Fibroblast of pulmonary artery (primary cell): ENCODE measurements at places on chromosomes 7 and 10.

- peak; percentile 60 for DNase-seq
These were observed 1.3 kb downstream of the PDZD8 start for GRCh38 chr10:117373823-117374505.

DNA sequence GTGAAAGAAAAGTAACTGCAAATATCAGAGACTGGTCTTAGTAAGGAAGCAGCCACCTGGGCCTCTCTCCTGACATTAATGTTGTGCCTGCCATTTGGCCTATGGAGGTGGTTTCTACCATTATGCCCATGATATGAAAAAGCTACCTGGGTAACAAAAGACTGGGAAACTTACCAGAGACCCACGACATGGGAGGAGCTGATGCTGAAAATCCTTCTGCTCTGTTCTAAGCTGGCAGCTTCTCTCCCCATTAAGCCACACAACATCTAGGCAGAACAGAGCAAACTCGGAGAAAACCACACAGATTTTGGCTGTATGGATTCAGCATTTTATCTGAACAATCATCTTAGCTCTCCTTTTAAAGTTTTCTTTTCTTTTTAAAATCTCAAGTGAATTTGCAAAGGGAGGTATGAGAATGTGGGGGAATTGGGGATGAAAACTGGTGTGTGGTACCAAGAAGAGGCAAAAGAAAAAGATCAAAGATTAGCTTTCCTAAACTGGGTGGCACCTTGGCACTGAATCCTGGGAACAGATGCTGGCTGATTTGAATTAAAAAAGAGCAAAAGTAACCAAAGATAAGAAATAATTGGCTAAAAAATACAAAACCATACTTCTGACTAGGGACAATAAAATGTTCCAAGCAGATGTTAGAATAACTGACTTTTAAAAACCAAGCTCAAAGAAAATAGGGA lies 128.6 kb upstream of the ANKRD1 start:
- DNase-seq: no peak

- DNase-seq: peak; percentile 60
These were observed 378.0 kb upstream of the AKR1E2 start for GRCh38 chr10:4448030-4448429.

GRCh38 chr7:36058020-36058592 lies 94.9 kb upstream of the EEPD1 start:
- no peak for DNase-seq

- DNase-seq: no peak
These were observed 149.2 kb downstream of the DYNC1I1 start for GRCh38 chr7:95921543-95921942.

- DNase-seq: no peak
These were observed 118.7 kb downstream of the ICA1 start for GRCh38 chr7:8143151-8143874.

DNA sequence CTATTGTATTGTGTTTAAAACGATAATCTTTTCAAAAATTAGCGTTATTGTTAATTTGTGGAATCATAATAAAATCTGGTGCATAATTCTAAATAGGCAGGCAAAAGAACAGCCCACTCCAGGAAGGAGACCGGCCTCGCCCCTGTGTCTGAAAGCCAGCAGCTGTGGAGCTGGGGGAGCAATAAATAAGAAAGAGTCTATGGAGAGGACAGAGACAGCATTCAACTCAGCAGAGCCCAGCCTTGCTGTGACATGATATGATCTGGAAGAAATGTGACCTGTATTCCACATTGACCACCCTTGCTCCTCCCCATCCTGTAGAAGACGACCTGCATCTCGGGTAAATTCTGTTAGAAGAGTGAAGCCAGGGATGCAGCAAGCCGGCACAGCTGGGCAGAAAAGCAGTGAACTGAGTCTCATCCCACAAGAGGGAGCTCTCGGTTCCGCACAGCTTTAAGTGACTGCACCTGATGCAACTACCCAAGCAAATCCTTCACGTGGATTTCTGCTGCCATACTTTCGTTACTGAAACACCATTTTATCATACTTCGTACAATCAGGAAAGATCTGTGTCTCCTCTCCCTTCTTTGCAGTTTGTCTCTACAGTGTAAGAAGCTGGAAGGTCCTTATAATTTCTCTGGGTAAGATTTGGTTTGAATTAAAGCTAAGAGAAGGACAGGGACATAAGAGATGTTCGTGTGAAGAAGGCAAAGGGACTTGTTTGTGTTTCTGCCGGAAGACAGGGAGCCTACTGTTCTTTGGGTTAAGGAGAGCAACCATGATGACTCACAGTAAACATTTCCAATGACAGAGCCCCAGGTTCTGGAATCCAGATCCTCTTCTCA lies 427.1 kb downstream of the GPAM start:
- DNase-seq: no peak

DNA sequence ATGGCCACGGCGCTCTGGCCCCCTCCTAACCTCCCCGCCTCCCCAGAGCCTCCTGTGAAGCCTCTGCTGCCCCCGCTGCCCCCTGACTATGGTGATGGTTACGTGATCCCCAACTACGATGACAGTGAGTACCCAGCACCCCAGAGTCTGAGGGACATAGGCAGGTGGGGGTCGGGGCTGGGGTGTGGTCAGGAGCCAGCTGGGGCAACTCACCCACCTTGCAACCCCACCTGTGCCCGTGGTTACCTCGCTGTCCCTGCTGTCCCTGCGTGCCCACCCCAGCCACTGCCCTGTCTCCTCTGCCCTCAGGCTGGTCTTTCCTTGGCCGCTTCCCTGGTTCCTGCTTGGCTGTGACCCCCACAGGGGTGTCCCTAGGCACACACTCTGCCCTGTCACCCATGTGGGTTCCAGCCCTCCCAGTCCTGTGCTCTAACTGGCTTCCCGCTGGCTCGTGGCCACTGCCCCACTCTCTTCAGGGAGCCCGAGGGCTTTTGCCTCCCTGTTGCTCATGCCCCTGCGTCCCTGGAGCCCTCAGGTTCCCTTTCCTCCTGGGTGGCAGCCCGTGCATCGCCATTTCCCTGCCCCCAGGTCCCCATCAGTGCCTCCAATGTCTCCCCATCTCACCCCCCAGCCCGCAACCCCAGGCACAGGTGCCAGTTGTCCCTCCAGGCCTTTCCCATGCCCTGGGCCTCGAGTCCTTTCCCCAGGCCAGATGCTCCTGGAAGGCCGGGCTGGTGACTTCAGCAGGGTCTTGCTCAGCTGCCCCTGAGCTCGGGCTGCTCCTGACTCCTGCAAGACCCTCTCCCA lies 4.0 kb downstream of the AEBP1 start:
- no peak for DNase-seq

GRCh38 chr10:26725837-26726727 lies 28.6 kb downstream of the PDSS1 start:
- DNase-seq: peak; percentile 79

- DNase-seq: no peak
These were observed 82.2 kb downstream of the GTF2IRD1 start for GRCh38 chr7:74535951-74536356.

DNA sequence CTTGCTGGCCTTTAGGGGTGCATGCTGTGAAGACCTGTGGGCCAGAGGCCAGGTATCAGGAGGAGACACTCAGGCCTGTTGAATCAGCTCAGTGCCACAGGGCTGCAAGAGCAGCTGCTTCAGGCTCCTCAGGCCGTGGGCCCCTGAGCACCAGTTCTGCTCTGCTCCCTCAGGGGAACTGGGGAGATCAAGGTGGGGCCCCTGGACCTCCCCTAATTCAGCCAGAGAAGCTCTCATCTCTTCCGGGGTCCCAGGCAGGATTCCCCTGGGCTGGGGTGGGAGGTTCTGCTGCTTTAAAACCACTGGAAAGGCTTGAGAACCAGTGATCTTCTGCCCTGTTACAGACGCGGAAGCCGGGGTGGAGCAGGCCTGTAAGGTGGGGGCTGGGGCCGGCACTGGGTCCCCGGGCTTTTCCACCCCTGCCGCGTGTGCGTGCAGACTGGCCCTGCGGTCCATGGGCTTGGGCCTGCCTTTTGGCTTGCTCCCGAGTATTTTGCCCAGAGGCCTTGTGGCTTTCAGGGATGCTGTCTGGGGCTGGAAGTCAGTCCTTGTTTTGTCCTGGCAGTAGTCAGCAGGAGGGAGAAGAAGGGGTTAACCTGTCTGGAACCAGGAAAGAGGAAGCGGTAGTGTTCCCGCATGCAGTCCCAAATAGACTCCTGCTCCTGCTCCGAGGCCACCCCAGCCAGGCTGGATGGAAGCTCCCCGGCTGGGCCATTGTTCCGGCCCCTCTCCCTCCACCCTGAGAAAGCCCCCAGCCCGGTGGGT lies 74.3 kb downstream of the LHPP start:
- DNase-seq: no peak

DNA sequence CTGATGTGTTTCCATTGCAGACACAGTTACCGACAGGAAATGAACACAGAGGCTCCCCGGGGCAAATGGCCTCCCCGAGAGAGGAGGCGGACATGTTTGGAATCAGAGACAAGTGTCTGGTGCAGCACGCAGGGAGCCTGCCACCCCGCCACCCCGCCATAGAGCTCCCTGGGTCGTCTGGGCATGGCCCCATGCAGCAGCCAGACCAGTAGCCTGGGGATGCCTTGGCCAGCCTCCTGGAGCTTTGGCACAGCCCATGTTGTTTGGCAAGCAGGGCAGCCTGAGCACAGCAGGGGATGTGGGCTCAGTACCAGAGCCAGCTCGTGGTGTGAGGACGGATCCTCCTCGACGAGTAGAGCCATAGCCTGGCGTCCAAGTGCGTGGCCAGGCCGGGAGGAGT lies 80.8 kb downstream of the NKX6-2 start:
- DNase-seq: no peak

GRCh38 chr7:151891182-151891581 lies 14.3 kb upstream of the PRKAG2 start:
- DNase-seq: no peak

GRCh38 chr10:33781606-33782395 lies 447.3 kb upstream of the NRP1 start:
- DNase-seq: no peak

- peak; percentile 49 for DNase-seq
These were observed 13.8 kb downstream of the SUFU start for GRCh38 chr10:102517553-102517952.

DNA sequence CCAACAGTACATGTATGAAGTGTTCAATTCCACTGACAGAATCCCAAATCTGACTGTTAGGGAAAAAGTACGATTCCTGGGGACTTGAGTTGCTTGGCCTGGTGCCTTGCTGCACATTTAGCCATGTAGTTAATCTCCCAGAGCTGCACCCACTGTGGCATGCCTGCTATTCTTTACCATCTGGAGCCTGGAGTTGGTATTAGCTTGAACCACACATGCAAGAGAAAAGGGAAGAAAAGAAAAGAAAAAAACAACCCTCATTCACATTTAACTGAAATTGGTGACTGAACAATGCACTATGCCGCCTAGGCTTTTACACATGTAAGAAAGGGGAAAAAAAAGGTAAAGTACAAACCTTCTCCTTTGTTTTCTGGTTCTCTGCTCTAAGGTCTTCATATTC lies 26.1 kb downstream of the SHTN1 start:
- no peak for DNase-seq

GRCh38 chr10:130171196-130171595 lies 35.0 kb downstream of the GLRX3 start:
- DNase-seq: no peak

GRCh38 chr7:67438198-67438882 lies 441.7 kb downstream of the TYW1 start:
- no peak for DNase-seq

- DNase-seq: peak; percentile 42
These were observed 18.9 kb downstream of the ANLN start for GRCh38 chr7:36408589-36408988.

DNA sequence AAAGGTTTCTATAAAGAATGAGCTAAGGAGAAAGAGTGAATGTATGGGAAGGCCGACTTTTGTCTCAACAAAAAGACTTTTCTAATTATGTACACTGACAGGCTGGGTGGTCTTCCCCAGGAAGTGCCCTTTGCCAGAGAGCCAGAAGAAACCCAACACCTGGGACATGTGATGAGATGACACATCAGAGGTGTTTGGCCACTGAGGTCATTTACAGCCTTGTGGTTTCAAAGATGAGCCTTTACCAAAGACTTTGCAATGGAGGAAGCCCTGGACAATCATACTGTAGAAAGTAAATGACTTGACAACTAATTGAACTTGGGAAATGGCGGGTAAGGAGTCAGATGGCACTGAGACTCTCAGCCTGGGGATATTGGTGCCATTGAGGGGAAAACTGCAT lies 3.4 kb upstream of the NRG3 start:
- no peak for DNase-seq

DNA sequence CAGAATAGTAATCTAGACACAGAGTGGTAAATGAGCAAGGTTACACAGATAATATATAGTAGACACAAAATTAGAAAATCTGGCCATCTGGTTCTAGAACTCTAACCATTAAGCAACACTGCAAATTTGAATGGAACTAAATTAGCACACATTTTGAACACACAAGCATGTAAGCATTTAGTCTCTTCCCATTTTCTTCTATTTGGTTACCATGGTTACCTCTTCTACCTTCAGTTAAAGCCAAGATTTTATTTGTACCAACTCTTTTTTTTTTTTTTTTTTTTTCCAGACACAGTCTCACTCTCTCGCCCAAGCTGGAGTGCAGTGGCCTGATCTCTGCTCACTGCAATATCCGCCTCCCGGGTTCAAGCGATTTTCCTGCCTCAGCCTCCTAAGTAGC lies 790.5 kb downstream of the MAGI2 start:
- DNase-seq: no peak

DNA sequence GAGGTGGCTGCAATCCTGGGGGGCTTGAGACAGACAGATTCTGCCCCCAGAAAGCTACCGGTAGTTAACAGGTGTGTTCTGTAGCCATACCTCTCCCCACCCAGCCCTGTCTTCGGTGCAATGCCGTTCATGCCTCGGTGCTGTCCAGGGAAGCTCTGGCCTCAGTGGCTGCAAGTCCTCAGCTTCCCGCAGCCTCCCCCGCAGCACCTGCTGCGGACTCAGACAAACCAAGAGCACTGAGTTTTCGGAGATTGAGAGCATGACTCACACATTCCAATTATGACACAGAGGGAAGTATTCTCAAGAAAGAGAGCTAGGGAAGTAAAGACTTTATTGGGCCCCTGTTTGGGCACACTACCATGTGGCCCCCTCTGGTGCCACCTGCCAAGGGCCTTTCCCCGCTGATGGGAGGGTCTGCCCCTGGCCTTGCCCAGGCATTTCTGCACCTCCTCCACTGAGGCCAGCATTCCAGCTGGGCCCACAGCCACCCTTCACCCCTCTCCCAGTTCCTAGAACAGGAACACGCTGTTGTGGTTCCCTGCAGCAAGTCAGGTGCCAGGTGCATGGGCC lies 30.2 kb upstream of the EZH2 start:
- DNase-seq: peak; percentile 69

DNA sequence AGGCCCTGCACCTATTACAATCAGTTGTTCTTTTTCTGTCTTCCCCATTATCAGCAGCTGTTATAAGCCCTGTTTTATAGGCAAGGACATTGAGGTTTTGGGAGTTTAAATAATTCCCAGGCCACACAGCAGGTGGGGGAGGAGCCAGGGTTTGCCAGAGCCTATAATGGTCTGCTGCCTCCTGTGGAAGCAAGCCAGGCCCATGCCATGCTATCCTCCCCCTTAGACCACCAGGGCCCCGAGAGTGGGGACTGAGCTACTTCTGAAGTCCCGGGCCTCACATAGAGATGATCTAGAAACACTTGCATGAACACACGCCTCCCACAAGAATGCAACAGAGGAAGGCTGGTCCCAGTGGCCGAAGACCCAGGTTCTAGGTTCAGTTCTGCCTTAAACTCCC lies 141.7 kb downstream of the SH3PXD2A start:
- DNase-seq: no peak
